ENCODE measurements at places on chromosomes 13 and 19. TPM values are rescaled to one million over a fixed set of nuclear protein-coding genes. Genes with fewer than 3 reads are reported as not detected.

The GGACT gene
- 10.4 TPM for polyA plus RNA-seq

The CABP5 gene
- not detected for polyA plus RNA-seq

The FXYD1 gene
- polyA plus RNA-seq = 0.91 TPM

The UPF3A gene
- polyA plus RNA-seq = 12.3 TPM

The ERVV-1 gene
- polyA plus RNA-seq = not detected

The CARS2 gene
- polyA plus RNA-seq = 43.1 TPM

The POLD1 gene
- polyA plus RNA-seq = 30.5 TPM

The PTH2 gene
- not detected for polyA plus RNA-seq

The ZNF549 gene
- polyA plus RNA-seq = 6.1 TPM

The ZNF799 gene
- polyA plus RNA-seq = 4.3 TPM

The ZSWIM9 gene
- polyA plus RNA-seq = 0.82 TPM

The LSM4 gene
- polyA plus RNA-seq = 163 TPM

The C19orf81 gene
- 1.0 TPM for polyA plus RNA-seq

The MBD3L3 gene
- not detected for polyA plus RNA-seq

The ZNF577 gene
- polyA plus RNA-seq = 6.5 TPM

The KLK3 gene
- not detected for polyA plus RNA-seq

The RASIP1 gene
- polyA plus RNA-seq = 0.65 TPM

The PLK5 gene
- polyA plus RNA-seq = not detected

The CEACAM8 gene
- not detected for polyA plus RNA-seq

The NXNL1 gene
- not detected for polyA plus RNA-seq

The IGFL4 gene
- not detected for polyA plus RNA-seq

The RFPL4AL1 gene
- polyA plus RNA-seq = not detected

The ARID3A gene
- 0.57 TPM for polyA plus RNA-seq

The C13orf42 gene
- polyA plus RNA-seq = not detected

The SLC46A3 gene
- 39.8 TPM for polyA plus RNA-seq

The LPAR6 gene
- 51.0 TPM for polyA plus RNA-seq

The NFIC gene
- 12.2 TPM for polyA plus RNA-seq

The ZNF625 gene
- 0.45 TPM for polyA plus RNA-seq

The RYR1 gene
- not detected for polyA plus RNA-seq

The CLEC4M gene
- polyA plus RNA-seq = 0.74 TPM
